Upper lobe of left lung (tissue), 6 donors: ENCODE measurements at places on chromosomes 11 and 22. TPM values are rescaled to one million over a fixed set of nuclear protein-coding genes. Genes with fewer than 3 reads are reported as not detected.

PATE4 gene
- not detected for total RNA-seq

TUBA8 gene
- total RNA-seq = 0.67 TPM

MOV10L1 gene
- 0.86 TPM for total RNA-seq

MS4A2 gene
- total RNA-seq = 1.3 TPM

PHLDA2 gene
- 8.6 TPM for total RNA-seq

NLRP10 gene
- total RNA-seq = not detected

TPBGL gene
- total RNA-seq = 0.46 TPM

MYRF gene
- 50.1 TPM for total RNA-seq

MS4A6A gene
- 146 TPM for total RNA-seq

PAMR1 gene
- 4.8 TPM for total RNA-seq

ACTN3 gene
- not detected for total RNA-seq

FBLN1 gene
- 337 TPM for total RNA-seq

KCNE3 gene
- 33.3 TPM for total RNA-seq

CAVIN3 gene
- 75.1 TPM for total RNA-seq

CHRNA10 gene
- total RNA-seq = 2.3 TPM

CUL5 gene
- 12.5 TPM for total RNA-seq

OR2D2 gene
- not detected for total RNA-seq

OR56A1 gene
- total RNA-seq = not detected

ASPHD2 gene
- total RNA-seq = 1.3 TPM

FZD4 gene
- 69.2 TPM for total RNA-seq

SCUBE1 gene
- 9.7 TPM for total RNA-seq

BTBD10 gene
- total RNA-seq = 20.1 TPM

POU2AF3 gene
- total RNA-seq = 12.6 TPM
